ENCODE measurements at places on chromosomes 2 and 18.

DNA sequence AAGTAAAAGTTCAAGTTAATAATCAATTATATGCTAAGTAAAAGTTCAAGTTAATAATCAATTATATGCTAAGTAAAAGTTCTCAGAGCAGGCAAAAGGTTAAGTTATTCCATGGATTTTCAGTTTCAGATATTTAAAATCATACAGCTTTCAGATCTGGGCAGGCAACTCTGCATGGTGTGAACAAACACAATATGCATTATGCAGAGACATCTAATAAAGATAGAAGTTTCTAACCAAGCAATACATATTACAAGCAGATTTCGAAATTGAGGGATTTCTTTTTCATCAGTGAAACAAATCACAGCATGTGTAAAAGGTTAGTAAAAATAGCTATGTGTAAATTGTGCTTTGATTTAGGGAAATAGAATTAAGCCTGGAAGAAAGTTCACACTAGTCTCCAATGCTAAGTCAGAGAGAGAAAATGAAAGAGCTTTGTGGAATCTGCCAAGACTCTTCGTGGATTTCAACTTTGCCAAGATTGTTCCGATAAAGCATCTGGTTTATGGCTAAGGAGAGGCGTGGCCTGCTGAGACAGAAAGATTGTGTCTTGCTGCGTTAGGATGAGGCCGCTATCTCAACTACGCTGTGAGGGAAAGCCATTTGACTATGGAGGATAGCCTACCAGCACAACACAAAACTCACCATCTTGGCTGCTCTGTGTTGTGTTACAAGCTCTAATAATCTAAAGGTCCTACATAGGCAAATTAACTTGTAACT is 60.1 kb upstream of the SLC16A14 start:
- no peak for DNase-seq

- DNase-seq, result no peak
Observed at GRCh38 chr2:48343571-48344440, 186.1 kb upstream of the STON1 start.

DNA sequence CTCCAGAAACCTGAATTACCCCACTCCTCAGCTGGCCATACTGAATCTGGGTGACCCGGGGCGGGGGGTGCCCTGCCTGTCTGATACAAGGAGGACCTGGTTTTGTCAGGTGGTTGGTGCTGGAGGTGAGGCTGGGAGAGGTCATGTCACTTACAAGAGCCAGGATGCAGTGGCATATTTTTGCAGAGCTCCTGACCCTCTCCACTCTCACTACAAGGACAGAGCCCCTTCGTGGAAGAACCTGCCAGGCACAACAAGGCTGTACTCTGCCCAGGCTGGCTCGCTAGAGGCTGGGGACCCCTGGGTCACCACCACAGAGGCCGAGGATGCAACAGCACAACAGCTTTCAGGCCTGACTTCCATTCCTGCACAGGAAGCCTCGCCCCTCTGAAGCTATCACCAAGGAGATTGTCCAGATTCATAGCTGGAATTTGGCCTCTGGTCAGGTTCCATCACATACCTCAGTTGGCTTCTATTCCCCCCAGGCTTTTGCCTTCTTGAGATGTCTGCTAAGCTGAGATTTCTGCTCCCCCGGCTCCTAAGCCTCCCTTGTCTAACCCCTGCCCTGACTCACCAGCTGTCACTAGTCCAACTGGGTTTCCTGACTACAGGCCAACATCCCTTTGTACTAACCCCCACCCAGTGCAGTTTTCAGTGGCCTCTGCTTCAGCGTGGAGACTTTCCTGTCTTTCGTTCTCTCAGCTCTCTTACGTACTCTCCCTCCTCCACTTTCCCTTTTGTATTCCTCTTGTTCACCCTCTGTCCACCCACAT is 132.5 kb upstream of the EPAS1 start:
- DNase-seq, result no peak

- DNase-seq, result no peak
Observed at GRCh38 chr2:189660803-189661147, 484 bp upstream of the ASNSD1 start.

- no peak for DNase-seq
Observed at GRCh38 chr2:32798829-32799228, 147.9 kb upstream of the LTBP1 start.

DNA sequence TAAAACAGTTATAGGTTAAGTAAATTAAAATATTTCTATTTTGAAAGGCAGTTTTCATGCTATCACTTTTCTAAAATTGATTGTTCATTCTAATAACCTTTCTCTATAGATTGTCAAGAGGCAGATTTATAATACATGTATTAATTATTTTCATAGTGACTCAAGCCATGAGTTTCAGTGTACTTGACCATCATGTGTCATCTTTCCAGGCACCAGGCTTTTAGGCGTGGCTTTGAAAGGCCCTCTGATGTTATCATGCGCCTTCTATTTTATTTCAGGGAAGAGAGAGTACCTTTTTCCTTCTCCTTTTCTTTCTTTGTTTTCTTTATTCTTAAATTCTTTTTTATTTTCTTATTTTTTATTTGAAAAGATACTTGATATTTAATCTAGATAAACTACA is 128.3 kb upstream of the ETAA1 start:
- no peak for DNase-seq

GRCh38 chr2:239002954-239003623 is 155.2 kb downstream of the TWIST2 start:
- no peak for DNase-seq

DNA sequence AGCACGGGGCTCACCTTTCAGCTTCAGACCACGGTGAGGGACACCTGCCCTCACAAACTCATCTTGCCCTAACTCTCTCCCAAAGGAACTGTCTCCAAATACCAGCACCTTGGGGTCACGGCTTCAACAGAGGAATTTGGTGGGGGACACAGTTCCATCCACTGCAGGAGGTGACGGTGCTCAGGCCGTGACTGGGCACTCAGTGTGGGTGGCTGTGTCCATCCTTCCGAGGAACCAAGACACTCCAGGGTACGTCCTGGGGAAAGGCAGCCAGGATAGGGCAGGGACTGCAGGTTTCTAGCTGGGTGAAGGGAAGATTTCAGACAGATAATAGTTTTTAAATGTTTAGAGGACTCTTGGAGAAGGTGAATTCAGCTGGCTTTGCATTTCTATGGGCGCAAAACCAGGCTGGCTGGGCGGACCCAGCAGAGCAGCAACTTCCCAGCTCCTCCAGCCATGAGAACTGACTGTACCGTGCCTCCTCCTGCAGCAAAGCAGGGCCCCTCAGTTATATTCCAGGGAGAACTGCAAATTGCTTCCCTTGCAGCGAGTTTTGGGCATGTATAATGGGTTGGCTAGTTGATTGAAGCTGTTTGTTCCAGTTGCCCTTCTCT is 23.9 kb upstream of the ALLC start:
- peak; percentile 4 for DNase-seq

- DNase-seq, result no peak
Observed at GRCh38 chr2:69985216-69985615, 23.8 kb upstream of the ASPRV1 start.

DNA sequence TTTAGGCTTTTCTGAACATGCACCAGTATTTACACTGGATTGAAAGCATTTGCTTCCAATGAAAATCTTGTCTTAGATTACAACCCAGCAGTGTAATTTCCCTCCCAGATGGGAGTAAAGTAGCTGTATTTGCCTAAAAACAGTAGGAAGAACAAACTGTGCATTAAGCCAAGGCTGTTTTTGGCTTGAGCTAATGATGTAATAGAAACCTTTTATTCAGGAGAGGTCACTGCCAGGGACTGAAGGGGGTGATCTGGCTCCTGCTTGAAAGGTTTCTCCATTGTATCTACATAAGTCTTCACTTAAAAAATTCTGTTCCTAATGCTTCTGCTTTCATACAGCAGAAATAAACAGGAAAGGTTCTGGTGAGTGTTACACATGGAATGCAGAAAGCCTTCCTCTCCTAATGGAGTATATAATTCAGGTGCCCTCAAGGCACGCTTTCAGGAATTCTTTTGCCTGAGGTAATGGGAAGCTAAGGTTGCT is 74.4 kb downstream of the MEIS1 start:
- no peak for DNase-seq

DNA sequence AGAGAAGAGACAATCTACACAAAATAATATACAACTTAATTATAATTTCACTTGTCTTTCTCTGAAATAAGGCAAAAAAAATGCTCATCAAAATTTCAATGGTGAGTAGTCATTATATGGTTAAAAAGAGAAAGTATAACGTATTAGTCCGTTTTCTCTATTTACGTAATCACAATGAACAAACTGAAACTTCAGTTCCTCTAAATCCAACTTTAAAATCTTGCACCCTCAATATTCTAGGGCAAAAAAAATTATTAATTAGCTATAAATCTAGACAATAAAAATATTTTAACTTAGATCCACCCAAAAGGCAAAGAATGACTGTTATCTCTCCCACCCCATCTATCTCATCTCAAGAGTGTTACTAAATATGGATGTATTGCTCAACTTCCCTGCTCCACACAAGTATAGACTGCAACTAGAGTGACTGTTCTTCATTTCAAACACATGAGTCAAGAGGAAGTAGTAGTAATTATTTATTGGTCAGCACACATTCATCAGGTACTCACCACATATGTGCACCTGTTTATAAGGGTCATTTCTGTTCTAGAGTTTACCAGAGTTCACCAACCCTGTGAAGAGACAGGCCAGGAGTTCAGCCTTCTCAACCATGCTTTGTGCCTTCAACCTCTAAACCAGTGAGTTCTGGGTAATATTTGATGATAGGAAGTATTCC is 36.4 kb downstream of the STK39 start:
- DNase-seq, result no peak

DNA sequence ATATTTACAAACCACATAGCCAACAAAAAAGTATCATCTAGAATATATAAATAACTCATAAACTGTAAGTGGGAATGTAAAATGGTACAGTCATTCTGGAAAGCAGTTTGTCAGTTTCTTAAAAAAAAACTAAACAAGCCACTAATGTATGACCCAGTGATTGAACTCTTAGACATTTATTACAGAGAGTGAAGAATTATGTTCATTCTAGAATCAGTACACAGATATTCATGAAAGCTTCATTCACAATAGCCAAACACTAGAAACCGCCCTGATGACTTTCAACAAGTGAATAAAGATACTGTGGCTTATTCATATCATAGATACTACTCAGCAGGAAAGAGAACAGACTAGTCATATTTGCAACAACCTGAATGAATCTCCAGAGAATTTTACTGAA is 1541.5 kb downstream of the LRP1B start:
- no peak for DNase-seq

DNA sequence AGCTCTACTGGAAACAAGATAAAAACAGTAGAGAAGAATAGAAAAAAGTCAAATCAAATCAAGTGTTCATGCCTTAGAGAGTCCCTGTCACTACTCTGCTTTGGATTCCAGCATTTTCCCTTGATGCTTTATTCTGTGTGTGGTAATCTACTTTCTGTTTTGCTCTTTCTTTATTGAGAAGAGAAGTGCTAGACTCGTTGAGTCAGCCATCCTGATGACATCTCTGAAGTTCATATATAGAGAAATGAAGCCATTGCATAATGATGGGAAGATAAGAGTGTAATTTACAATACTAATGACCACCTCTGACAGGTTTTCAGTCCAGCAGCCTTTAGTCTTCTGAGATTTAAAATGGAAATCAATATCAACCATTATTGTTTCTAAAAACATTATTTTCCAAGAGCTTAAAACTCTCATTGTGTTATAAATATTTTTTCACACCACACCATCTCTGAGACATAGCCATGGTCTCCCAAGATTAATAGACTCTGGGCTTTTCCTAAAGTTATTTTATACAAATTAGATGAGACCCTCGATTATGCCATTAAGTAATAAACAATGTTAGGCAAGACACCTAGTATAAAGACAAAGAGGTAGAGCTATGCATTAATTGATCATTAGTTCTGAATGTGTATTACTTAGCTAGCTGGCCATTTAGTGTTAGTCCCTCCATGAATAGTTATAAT is 679.0 kb upstream of the ACVR2A start:
- DNase-seq, result no peak

- DNase-seq, result no peak
Observed at GRCh38 chr2:229930656-229931055, 8.4 kb downstream of the FBXO36 start.

DNA sequence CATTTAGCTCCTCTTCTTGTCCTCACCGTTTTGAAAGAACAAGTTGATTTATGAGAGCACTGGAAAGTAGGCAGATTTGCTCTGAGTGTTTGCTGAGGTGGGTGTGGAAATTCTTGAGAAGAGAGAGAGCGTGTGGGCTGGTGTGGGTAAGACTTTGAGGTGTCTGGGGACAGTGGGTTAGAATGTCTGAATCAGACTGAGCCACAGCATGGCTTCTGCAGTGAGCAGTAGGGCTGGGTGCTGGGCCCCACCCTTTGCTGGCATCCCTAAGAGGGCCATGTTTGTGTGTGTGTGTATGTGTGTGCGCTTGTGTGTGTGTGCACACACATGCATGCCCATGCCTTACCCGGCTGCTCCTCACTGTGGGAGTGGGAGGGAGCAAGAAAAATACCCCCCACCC is 63.7 kb downstream of the COPS8 start:
- DNase-seq, result no peak

GRCh38 chr2:96097951-96098823 is 18.2 kb downstream of the ADRA2B start:
- peak; percentile 7 for DNase-seq
